Neuronal stem cell (in vitro differentiated cells): ENCODE measurements at places on chromosomes 7 and 10.

GRCh38 chr7:100215895-100216294 lies 3.9 kb upstream of the PVRIG start:
- no peak for DNase-seq

DNA sequence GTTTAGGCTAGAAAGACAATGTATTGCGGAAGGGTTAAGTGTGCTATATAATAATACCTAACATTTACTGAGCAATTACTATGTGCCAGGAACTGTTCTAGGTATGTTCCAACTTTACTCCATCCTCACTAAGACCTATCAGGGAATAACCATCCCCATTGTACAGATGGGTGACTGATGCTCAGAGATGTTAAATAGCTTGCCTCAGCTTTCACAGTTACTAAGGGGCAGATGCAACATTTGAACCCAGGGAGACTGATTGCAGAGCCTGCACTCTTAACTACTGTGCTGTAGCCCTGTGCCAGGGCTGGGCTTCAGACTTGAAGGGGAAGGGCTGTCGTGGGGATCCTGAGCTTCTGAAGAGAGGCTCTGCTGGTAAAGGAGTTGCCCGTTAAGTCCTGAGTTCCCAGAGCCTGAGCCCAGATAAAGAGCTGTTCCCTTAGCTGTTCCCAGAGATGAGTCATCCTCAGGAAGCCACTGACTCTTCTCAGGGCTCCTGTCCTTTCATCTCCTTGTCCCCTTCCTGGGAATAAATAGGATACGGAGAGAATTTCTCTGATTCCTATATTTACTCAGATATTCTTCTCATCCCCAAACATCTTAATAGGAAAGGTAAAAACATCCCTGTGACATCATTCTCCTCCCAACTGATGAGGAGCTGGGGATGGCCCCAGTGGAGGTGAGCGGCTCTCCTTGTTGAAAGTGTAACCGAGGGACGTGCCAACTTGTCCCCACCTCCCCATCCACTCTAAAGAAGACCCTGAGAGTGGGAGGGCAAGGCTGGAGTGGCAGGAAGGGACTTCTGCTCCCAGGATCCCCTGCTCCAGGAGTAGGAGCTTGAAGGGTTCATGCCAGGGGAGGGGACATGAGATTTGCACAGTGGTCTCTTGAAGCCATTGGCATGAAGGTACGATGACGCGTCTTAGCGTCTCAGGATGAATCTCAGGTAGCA lies 28.0 kb upstream of the HABP2 start:
- no peak for DNase-seq

GRCh38 chr10:21978191-21978862 lies 25.2 kb downstream of the DNAJC1 start:
- DNase-seq, result no peak

- DNase-seq, result no peak
Observed at GRCh38 chr10:132856869-132857524, 71.0 kb upstream of the NKX6-2 start.

- no peak for DNase-seq
Observed at GRCh38 chr7:26514633-26515032, 223.0 kb downstream of the SNX10 start.

- no peak for DNase-seq
Observed at GRCh38 chr10:13106387-13107045, 6.6 kb downstream of the OPTN start.

DNA sequence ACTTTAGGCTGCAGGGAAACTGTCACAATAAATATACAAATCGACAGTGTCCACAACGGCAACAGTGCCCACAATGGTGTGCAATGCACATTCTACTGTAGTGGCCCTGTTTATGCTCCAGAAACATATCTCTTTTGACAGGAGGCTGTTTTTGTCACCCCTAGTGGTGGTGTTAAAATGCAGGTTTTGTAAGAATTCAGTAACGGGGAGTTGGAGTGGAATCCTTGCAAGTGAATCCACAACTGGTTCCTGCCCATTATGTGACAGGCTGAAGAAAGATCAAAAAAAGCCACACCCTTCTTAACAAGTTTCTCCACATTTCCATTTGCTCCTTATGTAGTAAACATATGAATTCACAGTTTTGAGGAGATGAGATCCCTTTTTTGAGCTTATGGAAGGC lies 58.5 kb downstream of the BEND7 start:
- no peak for DNase-seq

DNA sequence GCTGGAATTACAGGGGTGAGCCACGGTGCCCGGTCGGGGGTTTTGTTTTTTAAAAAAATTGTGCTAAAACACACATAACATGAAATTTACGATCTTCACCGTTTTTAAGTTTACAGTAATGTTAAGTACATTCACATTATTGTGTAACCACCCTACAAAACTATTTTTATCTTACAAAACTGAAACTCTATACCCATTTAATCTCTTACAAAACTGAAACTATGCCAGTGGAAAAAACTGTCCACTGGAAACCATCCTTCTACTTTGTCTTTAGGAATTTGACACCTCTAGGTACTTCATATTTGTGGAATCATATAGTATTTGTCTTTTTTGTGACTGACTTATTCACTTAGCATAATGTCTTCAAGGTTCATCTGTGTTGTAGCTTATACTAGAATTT lies 1.0 kb upstream of the PSMC2 start:
- DNase-seq, result no peak

DNA sequence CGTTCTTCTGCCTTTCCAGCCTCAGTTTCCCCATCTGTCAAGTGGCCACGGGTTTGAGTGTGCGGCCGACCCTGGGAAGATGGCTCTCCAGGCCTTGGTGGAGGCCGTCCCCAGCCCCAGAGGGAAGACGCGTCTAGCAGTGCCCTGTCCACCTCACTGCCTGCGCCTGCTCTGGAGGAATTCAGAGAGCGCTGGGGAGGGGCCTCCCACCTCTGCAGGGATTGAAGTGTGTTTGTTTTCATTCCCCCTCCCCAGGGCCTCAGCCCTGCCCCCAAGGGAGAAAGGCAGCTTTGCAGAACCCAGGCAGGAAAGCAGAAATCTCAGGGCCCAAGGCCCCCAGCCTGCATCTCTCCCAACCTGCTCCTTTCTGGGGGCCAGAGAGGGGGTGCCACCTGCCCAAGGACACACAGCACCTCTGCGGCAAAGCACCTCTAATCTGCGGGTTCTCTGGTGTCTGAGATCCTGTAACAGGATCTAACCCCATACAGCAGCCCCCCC lies 91.0 kb downstream of the MICALL2 start:
- no peak for DNase-seq

DNA sequence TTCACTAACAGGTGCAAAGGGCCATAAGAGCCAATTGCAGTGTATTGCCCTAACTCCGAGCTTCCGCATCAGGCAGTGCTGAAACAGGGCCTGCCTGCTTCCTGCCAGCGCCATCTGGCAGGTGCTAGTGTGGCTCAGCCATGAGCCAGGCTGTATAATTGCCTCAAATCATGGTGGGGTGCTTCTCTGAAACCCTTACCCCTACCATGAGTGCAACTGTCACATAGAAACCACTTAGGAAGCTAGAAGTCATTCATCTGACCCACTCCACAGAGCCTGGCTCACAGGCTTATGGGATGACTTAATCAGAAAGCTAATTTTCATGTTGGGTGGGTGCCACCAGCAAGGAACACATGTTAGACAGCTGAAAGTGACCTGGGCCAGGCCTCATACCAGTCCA lies 133.3 kb upstream of the LAMB4 start:
- DNase-seq, result no peak

GRCh38 chr10:126233182-126234148 lies 154.8 kb downstream of the ADAM12 start:
- DNase-seq, result no peak

GRCh38 chr7:7257899-7258692 lies 75.8 kb downstream of the C1GALT1 start:
- DNase-seq, result no peak

DNA sequence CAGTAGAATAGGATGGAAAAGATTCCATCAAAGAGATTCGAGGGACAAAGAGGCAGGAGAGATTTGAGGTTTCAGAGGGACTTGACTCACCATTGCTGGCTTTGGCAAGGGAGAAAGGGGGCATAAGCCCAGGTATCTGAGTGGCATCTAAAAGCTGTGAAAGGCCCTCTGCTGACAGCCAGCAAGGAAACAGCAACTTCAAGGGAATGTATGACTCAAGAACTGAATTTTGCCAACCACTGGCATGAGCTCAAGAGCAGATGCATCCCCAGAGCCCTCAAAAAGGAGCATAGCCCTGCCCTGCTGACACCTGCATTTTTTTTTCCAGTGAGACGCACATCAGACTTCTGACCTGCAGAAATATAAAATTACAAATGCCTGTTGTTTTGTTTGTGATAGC lies 19.6 kb upstream of the ADAM12 start:
- DNase-seq, result no peak

DNA sequence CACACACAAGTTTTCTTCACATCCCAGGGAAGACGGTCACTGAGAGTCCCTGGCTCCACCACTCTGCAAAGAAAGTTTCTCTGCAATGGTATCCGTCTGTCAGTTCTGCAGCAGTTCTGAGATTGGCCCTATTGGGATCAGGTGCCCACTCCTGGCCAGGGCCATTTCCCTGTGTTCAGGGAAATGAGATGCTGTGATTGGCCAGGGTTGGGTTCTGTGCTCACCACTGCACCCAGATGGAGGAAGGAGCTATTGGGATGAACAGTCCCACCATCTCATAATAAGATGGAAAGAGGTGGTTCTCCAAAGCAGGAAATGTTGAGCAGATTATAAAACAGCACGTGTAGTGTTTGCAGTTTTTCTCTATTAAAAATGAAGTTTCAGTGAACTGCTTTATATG lies 13.3 kb upstream of the PIP4K2A start:
- DNase-seq, result no peak

DNA sequence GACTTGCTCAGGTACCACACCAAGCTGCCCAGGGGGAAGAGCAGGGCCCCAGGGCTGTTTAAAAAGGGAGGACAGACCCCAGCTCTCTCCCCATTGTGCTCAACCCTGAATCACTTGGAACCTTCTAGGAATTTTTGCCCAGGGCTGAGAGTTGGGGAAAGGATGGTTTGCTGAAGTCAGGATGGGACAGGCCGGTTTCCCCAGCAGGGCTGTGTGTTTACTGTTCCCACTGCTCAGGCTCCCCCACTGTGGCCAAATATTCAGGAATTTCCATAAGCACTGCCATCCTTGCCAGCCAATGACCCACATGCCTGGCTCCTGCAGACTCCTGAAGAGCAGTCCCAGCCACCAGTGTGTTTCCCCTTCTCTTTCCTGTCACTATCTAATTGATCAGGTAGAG lies 120.7 kb downstream of the WDFY4 start:
- no peak for DNase-seq

GRCh38 chr7:26318921-26319320 lies 27.3 kb downstream of the SNX10 start:
- no peak for DNase-seq

GRCh38 chr10:59099481-59099880 lies 77.0 kb upstream of the PHYHIPL start:
- no peak for DNase-seq

- peak; percentile 40 for DNase-seq
Observed at GRCh38 chr7:38318803-38319416, 45.5 kb upstream of the TARP start.

- DNase-seq, result peak; percentile 79
Observed at GRCh38 chr10:101779544-101780186, 3.6 kb downstream of the NPM3 start.

GRCh38 chr7:141999058-141999623 lies 3.5 kb downstream of the MGAM start:
- DNase-seq, result no peak

GRCh38 chr10:23870651-23871610 lies 338.0 kb upstream of the KIAA1217 start:
- DNase-seq, result no peak

GRCh38 chr10:49502358-49502757 lies 36.6 kb downstream of the ERCC6 start:
- DNase-seq, result no peak

- DNase-seq, result no peak
Observed at GRCh38 chr10:78155722-78156121, 122.1 kb downstream of the RPS24 start.

GRCh38 chr7:99677013-99677647 lies 2.7 kb downstream of the CYP3A5 start:
- DNase-seq, result no peak

- DNase-seq, result no peak
Observed at GRCh38 chr7:116493449-116493848, 6.1 kb upstream of the CAV2 start.
